AG04449 (cell line): ENCODE measurements at places on chromosomes 16 and 17.

DNA sequence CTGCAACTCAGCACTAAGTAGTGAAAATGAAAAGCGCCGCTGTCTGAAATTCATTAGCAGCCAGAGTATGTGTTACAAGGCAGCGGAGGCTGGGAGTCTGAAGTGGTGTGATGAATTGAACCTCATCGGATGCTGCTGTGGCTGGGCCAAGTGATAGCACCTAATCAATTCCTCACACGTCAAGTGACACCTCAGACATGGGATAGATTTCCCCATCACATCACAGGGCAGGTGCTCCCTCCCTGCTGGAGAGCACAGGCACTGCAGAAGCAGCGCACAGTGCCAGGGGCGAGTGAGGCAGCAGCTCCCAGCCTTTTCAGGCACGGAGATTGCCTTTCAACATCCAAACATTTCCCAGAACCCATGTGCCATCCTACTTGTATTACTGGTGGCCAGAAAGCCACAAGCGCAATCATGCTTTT, 32.2 kb downstream of the DRC3 start:
- no peak for DNase-seq

- no peak for DNase-seq
Observed at GRCh38 chr17:76199469-76199868, 40.8 kb downstream of the RNF157 start.

DNA sequence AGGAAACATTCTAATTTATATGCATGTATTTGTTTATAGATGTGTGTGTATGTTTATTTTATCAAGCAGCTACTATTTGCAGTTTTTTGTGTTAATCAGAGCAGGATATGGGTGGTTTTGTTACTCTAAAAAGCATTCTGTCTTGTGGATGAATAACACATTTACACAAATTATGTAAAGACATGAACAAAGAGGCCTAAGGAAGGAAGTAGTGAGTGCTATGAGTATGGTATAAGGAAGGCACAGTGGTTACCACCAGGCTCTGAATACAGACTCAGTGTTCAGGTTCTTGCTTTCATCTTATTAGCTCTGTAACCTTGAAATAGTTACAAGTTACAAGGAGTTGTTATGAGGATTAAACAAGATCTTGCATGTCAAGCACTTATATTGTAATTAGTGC, 33.9 kb downstream of the STXBP4 start:
- no peak for DNase-seq

DNA sequence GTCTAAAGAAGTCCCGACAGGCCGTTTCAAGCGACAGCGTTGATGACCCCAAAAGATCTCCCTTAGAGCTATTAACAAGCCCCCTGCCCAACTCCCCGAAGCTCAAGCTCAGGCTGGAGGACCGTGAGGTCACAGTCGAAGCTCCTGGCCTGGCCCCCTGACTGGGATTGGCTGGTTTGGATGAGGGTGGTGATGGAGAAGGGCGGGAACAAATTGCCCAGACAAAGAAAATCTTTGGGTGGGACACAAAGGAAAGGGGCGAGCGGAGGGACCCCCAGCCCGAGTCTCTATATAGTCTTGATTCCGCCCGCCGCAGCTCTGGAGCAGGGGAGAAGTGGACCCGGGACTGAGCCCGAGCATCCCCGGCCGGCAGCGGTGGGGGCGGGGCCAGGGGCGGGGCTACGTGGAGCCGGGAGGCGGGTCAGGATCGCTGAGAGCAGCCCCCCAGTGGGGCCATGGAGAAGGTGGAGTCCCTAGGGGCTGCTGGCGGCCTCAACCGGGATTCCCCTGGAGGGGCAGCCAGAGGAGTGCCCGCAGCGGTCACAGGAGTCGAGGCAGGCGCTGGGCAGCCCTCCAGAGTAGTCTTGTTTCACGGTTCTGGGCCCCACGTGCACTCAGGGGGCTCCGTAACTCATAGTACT, 982 bp upstream of the NEURL4 start:
- no peak for DNase-seq
